Endothelial cell of umbilical vein (primary cell): ENCODE measurements at places on chromosomes 4 and X. TPM values are rescaled to one million over a fixed set of nuclear protein-coding genes. Genes with fewer than 3 reads are reported as not detected.
A peak's percentile ranks its signal among the peaks of the same experiment; 100 is the strongest.

The CFP gene
- 1.00 and 1.9 TPM in 2 replicates for total RNA-seq

GRCh38 chr4:26252349-26253025, 68.3 kb upstream of the RBPJ start:
- no peak overlapping the region for H3K4me3 ChIP-seq
- no peaks in the 10 kb centered on the region for H3K27me3 ChIP-seq
- H3K36me3 ChIP-seq: no peaks in the 10 kb centered on the region
- no peak overlapping the region for H3K27ac ChIP-seq
- DNase-seq: no peak

DNA sequence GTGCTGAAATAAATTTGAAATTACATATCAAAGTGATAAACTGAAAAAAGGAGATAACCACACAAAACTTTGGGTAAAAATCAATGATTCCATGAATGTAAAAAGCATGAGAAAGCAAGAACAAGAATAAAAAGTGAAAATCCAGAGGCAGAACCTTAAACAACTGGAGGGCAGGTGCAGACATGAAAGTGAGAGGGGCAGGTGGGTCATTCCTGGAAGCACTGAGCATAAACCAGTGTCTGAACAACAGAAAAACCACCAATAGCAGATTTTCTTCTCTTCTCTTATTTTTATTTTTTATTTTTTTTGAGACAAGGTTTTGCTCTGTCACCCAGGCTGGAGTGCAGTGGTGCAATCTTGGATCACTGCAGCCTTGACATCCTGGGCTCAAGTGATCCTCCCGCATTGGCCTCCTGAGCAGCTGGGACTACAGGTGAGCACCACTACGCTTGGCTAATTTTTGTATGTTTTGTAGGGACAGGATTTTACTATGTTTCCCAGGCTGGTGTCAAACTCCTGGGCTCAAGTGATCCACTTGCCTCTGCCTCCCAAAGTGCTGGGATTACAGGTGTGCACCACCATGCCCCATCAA, 46.8 kb upstream of the GPR78 start:
- H3K4me1 ChIP-seq: no peaks in the 10 kb centered on the region
- no peaks in the 10 kb centered on the region for H3K27me3 ChIP-seq
- no peaks in the 10 kb centered on the region for H3K36me3 ChIP-seq
- no peak overlapping the region for H3K27ac ChIP-seq
- no peak for DNase-seq
- no peak overlapping the region for H3K4me3 ChIP-seq

GRCh38 chr4:141255016-141255415, 34.3 kb downstream of the ZNF330 start:
- H3K4me3 ChIP-seq: no peak overlapping the region
- no peak overlapping the region for H3K27ac ChIP-seq
- H3K27me3 ChIP-seq: no peaks in the 10 kb centered on the region
- no peaks in the 10 kb centered on the region for H3K4me1 ChIP-seq

- peak within 1 kb of the TSS; percentile 19 for H3K4me3 ChIP-seq
- H3K36me3 ChIP-seq: no peaks in the 10 kb centered on the region
- peaks cover 16% of the 10 kb centered on the region for H3K27me3 ChIP-seq
- H3K27ac ChIP-seq: no peak within 1 kb of the TSS
Measured at GRCh38 chrX:11665168-11666111, at the start of gene ARHGAP6. TSS of gene ARHGAP6 (minus strand) at chrX:11665920. CDS start at chrX:11664828, 1,092 bp downstream.

The NXF2 gene
- not detected in 2 replicates for total RNA-seq

The SLC25A53 gene
- total RNA-seq: 5.7 and 6.3 TPM in 2 replicates

- DNase-seq: no peak
- H3K36me3 ChIP-seq: no peaks in the 10 kb centered on the region
- H3K27ac ChIP-seq: no peak overlapping the region
- H3K27me3 ChIP-seq: peaks cover 2% of the 10 kb centered on the region
- H3K4me3 ChIP-seq: no peak overlapping the region
- H3K4me1 ChIP-seq: no peaks in the 10 kb centered on the region
Measured at GRCh38 chr4:87855559-87855958, 22.8 kb downstream of the MEPE start.

DNA sequence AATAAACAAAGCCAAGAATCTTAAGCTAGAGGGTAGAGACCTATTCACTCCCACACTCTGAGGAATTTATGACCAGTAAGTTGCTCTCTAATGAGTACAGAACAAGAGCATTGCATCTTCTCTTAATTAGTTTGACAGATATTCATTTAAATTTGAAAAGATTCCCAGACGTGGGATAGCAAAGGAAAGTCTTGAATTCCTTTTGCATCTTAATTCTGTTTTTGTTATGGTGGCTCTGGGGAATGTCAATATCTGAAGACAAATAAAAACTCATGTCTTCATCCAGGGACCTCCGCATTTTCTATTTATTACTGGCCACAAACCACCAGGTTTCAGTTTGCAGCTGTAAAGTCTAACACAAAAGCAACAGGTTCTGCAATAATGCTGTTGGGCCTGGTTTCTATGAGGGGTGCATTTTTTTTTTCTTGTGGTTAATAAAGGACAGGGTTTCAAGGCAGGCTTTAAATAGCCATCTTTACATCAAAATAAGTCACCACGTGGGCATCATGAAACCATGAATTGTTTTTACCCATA, 172.3 kb downstream of the SHROOM3 start:
- no peak overlapping the region for H3K27ac ChIP-seq
- H3K4me3 ChIP-seq: no peak overlapping the region
- no peaks in the 10 kb centered on the region for H3K36me3 ChIP-seq
- peaks cover 8% of the 10 kb centered on the region for H3K4me1 ChIP-seq
- H3K27me3 ChIP-seq: no peaks in the 10 kb centered on the region
- no peak for DNase-seq

GRCh38 chr4:84722720-84723119, 139.8 kb downstream of the CDS1 start:
- H3K27ac ChIP-seq: no peak overlapping the region
- H3K4me3 ChIP-seq: no peak overlapping the region
- no peak for DNase-seq
- no peaks in the 10 kb centered on the region for H3K27me3 ChIP-seq
- H3K36me3 ChIP-seq: peaks cover 27% of the 10 kb centered on the region

The PAGE2B gene
- total RNA-seq: not detected in 2 replicates

- no peaks in the 10 kb centered on the region for H3K36me3 ChIP-seq
- H3K4me1 ChIP-seq: peaks cover 13% of the 10 kb centered on the region
- no peak overlapping the region for H3K27ac ChIP-seq
- DNase-seq: peak; percentile 40
- no peaks in the 10 kb centered on the region for H3K27me3 ChIP-seq
- no peak overlapping the region for H3K4me3 ChIP-seq
Measured at GRCh38 chr4:110119880-110120279, 78.5 kb downstream of the ELOVL6 start.

The TMSB15C gene
- 6.9 and 7.0 TPM in 2 replicates for total RNA-seq

GRCh38 chr4:148747721-148748268, 305.6 kb upstream of the NR3C2 start:
- H3K36me3 ChIP-seq: no peaks in the 10 kb centered on the region
- no peak overlapping the region for H3K27ac ChIP-seq
- H3K4me3 ChIP-seq: no peak overlapping the region
- DNase-seq: no peak
- H3K27me3 ChIP-seq: no peaks in the 10 kb centered on the region

- no peak overlapping the region for H3K4me3 ChIP-seq
- no peaks in the 10 kb centered on the region for H3K36me3 ChIP-seq
- no peaks in the 10 kb centered on the region for H3K27me3 ChIP-seq
- peak; percentile 50 for DNase-seq
- no peak overlapping the region for H3K27ac ChIP-seq
Measured at GRCh38 chr4:107094332-107094731, 58.2 kb upstream of the DKK2 start.

DNA sequence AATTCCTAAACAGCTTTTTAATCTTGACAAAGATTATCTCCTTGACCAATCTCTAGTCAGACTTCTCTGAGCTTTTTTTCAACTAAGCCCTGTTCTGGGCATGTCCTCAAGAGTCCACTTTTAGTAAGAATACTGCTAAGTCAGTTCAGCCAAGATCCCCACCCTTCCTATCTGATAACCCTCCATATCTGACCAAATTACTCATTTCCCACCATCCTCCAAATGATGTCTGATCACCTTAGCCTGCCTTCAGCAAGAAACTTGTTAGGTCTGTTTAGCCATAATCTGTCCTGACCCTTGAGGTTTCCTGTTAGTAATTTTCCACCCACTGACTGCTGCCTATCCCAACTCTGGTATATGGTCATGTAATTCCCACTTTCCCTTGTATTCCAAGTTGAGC, 65.2 kb downstream of the FAM13A start:
- H3K27me3 ChIP-seq: no peaks in the 10 kb centered on the region
- no peak overlapping the region for H3K4me3 ChIP-seq
- peak; percentile 71 for DNase-seq
- peaks cover 8% of the 10 kb centered on the region for H3K4me1 ChIP-seq

DNA sequence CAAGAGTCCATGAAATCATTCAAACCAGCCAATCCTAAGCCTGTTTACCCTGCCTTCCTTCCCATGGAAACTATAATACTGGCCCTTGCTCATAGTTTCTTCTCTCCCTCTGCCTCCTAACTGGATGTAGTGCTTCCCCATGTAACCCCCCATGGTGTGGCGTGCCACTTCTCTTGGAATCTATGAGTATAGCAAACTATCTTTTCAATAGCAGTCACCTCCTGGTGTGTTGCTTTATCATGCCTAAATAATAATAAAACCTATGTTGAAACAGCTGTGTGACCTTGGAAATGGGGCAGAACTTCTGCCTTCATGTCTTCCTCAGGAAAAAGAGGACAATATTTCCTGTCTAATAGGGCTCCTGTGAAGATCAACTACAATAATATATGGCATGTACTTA, 234.8 kb upstream of the EDNRA start:
- H3K4me1 ChIP-seq: no peaks in the 10 kb centered on the region
- H3K27me3 ChIP-seq: no peaks in the 10 kb centered on the region
- H3K27ac ChIP-seq: no peak overlapping the region
- DNase-seq: no peak

- H3K27me3 ChIP-seq: no peaks in the 10 kb centered on the region
- H3K4me1 ChIP-seq: peaks cover 49% of the 10 kb centered on the region
- no peak overlapping the region for H3K27ac ChIP-seq
- no peaks in the 10 kb centered on the region for H3K36me3 ChIP-seq
- H3K4me3 ChIP-seq: no peak overlapping the region
Measured at GRCh38 chr4:74543983-74544382, 99.0 kb downstream of the AREG start.

The DCLK2 gene
- total RNA-seq: 4.6 and 4.7 TPM in 2 replicates

GRCh38 chr4:106930522-106930921, 105.6 kb downstream of the DKK2 start:
- H3K4me1 ChIP-seq: no peaks in the 10 kb centered on the region
- no peak overlapping the region for H3K4me3 ChIP-seq
- H3K36me3 ChIP-seq: no peaks in the 10 kb centered on the region
- no peak overlapping the region for H3K27ac ChIP-seq

DNA sequence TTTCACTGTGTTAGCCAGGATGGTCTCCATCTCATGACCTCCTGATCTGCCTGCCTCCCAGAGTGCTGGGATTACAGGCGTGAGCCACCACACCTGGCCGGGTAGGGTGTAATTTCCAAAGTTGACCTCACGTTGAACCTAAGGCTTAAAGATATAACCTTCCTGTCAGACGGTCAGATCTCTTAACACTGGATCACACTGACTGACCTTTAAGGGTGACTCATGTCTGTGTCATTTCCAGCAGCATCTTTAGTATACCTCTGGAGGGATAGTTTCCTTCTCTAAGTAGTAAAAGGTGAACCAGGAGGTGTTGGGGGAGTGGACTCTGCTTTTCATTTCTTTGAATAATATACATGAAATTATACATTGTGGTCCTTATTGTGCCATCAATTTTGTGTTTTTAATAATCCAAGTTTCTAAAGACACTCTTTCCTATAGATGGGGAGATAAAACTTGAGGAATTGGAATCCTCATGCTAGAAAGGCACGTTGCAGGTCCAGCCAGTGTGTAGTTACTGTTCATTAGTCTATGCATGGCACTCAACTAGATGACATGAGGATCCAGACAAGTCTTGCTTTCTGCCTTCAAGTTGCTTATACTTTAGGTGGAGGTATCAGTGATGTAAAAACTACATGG, 45.7 kb downstream of the ARHGAP10 start:
- no peak overlapping the region for H3K27ac ChIP-seq
- H3K4me3 ChIP-seq: no peak overlapping the region
- H3K36me3 ChIP-seq: no peaks in the 10 kb centered on the region
- H3K27me3 ChIP-seq: no peaks in the 10 kb centered on the region
- H3K4me1 ChIP-seq: peaks cover 46% of the 10 kb centered on the region

The SLC25A14 gene
- total RNA-seq: 10.6 and 14.5 TPM in 2 replicates

The CACNA1F gene
- not detected in 2 replicates for total RNA-seq

The TCP11X2 gene
- not detected in 2 replicates for total RNA-seq

- no peaks in the 10 kb centered on the region for H3K27me3 ChIP-seq
- H3K36me3 ChIP-seq: no peaks in the 10 kb centered on the region
- no peak overlapping the region for H3K4me3 ChIP-seq
- no peak for DNase-seq
Measured at GRCh38 chrX:19540076-19540475, 24.8 kb upstream of the MAP3K15 start.

DNA sequence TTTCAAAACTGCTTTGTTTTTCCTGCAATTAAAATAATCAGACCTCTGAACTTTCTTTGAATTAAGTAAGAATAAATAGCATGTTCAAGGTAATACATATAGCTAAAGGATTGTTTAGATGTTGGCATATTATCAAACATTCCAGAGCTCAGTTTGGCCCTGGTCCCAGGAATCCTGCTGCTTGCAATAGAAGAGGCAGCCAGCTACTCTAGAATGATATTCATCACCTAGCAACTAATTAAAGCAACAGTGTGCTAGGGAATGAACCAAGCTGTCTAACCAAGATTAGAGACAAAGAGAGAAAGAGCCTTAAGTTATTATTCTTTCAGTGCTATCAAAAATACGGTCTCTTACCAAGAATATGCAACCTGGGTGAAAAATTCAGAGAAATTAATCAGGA, 460.9 kb downstream of the GABRG1 start:
- no peaks in the 10 kb centered on the region for H3K36me3 ChIP-seq
- no peak for DNase-seq
- H3K27ac ChIP-seq: no peak overlapping the region
- H3K4me3 ChIP-seq: no peak overlapping the region
- H3K4me1 ChIP-seq: no peaks in the 10 kb centered on the region

The AMOT gene
- 2.7 and 3.5 TPM in 2 replicates for total RNA-seq

DNA sequence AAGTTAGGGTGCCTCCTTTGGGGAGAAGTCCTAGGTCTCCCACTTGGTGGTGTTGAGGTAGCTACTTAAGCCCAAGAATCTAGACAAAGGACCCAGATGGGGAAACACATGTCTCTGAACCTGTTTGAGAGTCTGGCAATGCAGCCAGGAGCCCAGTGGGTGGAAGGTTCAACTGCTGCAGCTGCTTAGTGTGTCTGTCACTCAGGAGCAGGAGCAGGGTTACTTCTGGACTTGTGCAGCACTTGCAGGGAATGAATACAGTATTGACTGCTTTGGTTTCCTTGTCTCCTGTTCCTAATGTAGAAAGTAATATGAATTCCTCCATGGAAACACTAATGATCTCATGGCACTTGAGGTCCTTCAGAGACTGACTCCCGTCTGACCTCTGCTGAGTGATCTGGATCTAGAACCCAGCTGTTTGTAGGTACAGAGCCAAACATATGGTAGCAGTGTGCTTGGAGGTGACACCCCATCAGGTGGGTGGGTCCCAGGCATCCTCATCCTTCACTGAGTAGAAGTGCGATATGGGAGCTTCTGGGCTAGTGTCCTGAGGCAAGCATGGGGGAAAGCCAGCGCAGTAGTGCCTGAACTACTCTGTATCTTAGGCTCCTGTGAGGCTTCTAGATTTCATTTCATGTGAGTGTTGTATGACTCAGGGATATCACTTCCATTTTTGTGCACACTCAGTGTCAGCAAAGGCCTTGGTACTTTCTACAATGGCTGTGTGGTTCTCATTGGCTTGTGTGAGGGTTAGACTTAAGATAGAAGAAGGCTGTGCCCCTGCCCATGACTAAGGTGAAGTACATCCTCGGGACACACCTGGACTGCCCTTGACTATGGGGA, 85.0 kb upstream of the WDR1 start:
- H3K27me3 ChIP-seq: no peaks in the 10 kb centered on the region
- no peak overlapping the region for H3K27ac ChIP-seq
- no peaks in the 10 kb centered on the region for H3K4me1 ChIP-seq
- DNase-seq: no peak

The CXCL13 gene
- not detected in 2 replicates for total RNA-seq
